A549 treated with Hydrocortisone at 1 μM for 4 hours (cell line): ENCODE measurements at places on chromosomes 11 and 22. TPM values are rescaled to one million over a fixed set of nuclear protein-coding genes. Genes with fewer than 3 reads are reported as not detected.

Gene C11orf68
- 36.2 to 49.2 TPM (median 42.8 TPM) in 5 replicates for total RNA-seq

Gene TRIM68
- 7.1 to 13.2 TPM (median 9.3 TPM) in 5 replicates for total RNA-seq

Gene OR5P2
- not detected in 5 replicates for total RNA-seq

Gene XKR3
- total RNA-seq = not detected in 5 replicates
